ENCODE measurements at places on chromosomes 2 and 18.

- no peak for DNase-seq
Measured at GRCh38 chr2:219643084-219643473, 15.6 kb downstream of the SLC4A3 start.

- no peak for DNase-seq
Measured at GRCh38 chr18:13405305-13406038, 186.9 kb downstream of the LDLRAD4 start.

- no peak for DNase-seq
Measured at GRCh38 chr2:61263830-61264229, 101.8 kb downstream of the C2orf74 start.

- DNase-seq = no peak
Measured at GRCh38 chr2:228373191-228373590, 191.7 kb upstream of the SPHKAP start.

GRCh38 chr2:225472161-225472560, 72.7 kb downstream of the NYAP2 start:
- no peak for DNase-seq

DNA sequence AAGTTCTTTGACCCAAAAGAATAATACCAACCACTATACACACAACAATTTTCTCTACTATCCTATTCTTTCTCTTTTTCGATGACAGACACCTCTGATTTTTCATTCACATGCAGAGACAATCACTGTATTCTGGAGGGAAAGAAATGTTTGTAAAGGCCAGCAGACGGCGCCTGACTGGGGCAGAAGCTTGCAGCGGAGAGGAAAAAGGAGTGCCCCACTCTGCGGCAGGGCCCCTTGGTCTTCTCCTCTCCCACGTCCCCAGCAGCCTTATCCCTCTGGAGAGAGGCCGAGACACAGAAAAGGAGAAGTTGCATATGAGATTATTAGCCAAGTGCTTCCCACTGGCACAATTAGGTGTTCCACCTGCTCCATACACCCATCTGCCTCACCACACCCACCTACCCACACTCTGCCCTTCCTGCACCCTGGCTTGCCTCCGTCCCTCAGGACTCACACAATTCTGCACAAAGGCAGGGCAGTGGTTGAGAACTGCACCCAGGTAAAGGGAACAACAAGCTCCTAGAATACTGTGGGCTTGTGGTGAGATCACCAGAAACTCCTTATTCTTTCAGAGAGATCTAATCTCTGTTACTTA, 687.3 kb downstream of the NRXN1 start:
- peak; percentile 58 for DNase-seq

- no peak for DNase-seq
Measured at GRCh38 chr2:32918774-32919173, 28.0 kb upstream of the LTBP1 start.

DNA sequence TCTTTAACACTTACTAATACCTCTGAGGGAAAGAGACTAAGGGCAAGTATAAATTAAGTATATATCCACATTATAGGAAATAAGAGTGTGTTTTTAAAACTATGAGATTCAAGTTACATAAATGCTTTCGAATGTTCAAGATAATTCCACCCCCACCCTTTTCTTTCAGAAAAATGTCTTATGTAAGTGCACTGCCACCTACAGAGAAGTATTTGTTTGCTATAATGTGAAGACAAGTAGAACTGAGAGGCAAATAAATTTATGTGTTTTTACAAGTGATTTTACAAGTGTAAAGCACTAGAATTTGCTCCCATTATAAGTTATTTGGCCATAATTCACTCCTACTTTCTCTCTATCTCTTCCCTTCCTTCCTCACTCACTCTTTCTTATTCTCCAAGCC, 99.9 kb upstream of the CRACDL start:
- DNase-seq = no peak

DNA sequence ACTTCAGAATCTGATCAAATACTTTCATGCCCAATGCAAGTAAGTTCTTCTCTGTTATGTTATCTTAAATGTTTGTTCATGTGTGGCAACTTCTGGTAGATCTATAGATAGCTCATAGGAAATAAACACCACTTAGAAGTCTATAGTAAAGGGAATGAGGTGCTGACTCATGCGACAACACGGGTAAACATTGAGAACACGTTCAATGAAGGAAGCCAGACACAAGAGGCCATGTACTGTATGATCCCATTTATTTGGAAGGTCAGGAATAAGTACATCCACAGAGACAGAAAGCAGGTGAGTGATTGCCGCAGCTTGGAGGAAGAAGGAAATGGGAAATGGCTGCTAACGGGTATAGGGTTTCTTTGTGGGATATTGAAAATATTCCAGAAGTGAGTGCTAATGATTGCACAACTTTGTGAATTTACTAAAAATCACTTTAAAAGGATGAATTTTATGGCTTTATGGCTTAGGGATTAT, 95.4 kb downstream of the ITGB1BP1 start:
- DNase-seq = no peak

- no peak for DNase-seq
Measured at GRCh38 chr18:40577239-40577980, 1377.6 kb upstream of the PIK3C3 start.
